ENCODE measurements at places on chromosomes 7 and 10.

DNA sequence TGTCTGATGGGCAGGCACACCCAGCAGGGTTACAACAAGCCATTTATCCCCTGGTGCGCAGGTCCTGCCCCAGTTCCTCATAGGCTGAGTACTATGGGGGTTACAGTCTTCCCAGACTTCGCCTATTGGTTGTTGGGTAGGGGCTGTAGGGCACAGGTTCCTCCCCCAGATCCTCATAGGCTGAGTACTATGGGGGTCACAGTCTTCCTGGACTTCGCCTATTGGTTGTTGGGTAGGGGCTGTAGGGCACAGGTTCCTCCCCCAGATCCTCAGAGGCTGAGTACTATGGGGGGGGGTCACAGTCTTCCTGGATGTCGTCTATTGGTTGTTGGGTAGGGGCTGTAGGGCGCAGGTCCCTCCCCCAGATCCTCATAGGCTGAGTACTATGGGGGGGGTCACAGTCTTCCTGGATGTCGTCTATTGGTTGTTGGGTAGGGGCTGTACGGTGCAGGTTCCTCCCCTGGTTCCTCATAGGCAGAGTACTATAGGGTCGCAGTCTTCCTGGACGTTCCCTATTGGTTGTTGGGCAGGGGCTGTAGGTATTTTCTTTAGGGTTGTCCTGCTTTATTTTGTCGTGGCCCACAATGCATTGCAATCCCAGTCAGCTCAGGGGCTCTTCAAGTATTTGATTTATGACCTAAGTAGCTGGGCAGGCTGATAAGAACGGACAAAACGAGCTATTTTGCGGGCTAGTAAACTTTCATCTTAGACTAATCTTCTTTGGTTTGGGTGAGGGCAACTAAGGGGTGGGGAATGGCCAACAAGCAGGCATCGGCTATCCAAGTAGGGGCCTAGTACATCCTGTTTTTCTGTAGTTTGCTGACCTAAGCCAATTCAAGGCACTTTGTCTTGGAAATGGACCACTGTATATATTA lies 3.4 kb downstream of the LRRC27 start:
- DNase-seq = no peak

DNA sequence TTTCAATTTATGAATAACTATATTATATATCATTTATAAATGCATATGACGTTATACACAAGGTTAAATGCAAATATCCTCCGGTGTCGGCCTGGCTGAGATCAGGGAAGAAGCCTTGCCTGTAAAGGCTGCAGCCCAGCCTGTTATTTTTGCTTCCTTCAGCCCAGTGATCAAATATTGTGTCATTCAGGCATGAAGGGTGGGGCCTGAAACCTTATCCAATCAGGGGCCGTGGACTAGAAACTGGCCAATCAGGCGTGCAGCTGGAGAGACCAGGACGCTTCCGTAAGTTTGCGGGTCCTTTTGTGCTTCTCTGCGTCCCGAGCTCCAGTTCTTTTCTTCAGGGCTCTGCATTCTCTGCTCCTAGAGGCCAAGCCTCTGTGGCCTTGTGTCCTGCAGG lies at the start of gene ZNF722:
Gene ZNF722 (plus strand): TSS at position 301 of the 400 bp plus-strand sequence. CDS start 113 bp downstream, outside the sequence.
- no peak for DNase-seq

DNA sequence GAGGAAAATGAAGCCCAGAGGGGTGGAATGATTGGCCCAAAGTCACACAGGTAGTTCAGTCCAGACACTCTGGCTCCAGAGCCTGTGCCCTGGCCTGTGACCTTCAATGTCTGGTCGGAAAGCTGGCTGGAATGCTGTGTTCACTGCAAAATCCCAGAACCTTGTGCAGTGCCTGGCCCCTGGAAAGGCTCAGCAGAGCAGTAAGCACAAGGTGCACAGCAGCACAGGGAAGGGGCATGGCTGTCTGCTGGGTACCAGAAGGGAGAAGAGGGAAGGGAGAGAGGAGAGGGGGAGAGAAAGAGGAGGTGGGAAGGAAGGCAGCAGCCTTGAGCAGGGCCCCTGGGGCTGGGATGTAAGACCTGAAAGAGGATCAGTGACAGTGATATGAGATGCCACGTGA lies 28.4 kb upstream of the C10orf71 start:
- no peak for DNase-seq

- no peak for DNase-seq
Observed at GRCh38 chr7:113175525-113176104, 57.3 kb upstream of the SMIM30 start.

DNA sequence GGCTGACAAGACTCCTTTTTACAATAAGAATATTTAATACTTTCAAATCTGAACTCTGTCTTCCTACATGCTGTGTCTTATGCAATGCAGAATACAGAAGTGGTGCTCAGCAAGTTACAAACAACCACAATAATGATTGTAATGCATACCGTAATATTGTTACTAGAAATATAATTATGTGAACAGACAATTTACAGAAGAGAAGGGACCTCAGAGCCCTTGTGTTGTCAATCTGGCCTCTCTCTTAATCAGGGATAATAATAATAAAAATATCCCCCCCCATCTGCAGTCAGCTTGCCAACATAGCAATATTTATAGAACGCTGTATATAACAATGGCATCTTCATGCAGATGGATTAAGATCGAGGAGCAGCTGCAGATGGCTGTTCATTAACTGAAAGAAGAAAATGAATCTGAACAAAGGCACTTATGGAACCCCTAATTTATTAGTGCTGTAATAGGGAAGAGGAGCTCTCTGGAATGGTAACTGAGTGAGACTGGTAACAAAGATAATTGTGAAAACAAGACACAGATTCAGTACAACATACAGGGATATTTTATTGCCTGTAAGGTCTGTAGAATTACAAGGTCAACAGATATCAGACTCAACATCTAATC lies 106.3 kb downstream of the TMEM26 start:
- no peak for DNase-seq

DNA sequence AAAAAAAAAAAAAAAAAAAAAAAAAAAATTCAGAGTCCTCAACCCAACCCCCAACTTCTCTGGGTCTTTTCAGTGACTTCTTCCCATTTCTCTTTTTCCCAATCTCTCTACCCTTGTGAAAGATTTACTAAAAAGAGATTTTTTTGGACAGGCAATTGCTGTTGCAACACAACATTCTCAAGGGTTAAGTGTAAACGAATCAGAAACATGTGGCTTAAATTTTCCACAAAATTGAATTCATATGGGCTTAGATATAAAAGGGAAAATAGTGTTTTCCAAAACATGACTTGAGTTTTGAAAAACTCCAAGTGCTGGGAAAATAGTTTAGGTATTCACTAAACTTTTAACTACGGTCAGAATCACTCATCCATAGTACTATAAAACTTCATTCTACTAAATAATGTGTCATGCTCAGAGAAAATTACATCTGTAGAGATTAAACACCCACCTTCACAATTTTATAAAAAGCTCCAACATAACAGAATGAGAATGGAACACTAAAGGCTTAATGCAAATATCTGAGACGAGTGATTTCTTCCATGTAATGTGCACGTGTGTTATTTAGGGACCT lies 643.1 kb downstream of the PARD3 start:
- DNase-seq = no peak

GRCh38 chr10:103736763-103737162 lies 118.6 kb downstream of the SH3PXD2A start:
- DNase-seq = peak; percentile 23

DNA sequence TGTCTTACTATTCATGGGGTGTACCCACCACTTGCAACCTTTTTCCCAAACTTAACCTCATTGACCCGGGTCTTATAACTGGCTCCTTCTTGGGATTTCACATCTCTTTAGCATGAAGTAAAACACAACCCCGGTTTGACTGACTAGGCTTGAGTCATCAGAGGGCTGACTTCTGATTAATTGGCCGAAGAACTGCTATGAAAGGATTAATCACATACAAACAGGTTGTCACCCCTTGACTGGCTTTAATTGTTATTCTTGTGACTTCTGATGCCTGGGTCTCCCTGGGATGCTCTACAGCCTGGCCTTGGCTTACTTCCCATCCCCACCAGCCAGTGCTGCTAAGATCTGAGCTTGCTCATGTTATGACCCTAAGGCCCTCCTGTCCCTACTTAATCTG lies 8.8 kb upstream of the CRPPA start:
- DNase-seq = no peak

- no peak for DNase-seq
Observed at GRCh38 chr7:44277851-44278250, 47.5 kb downstream of the CAMK2B start.

DNA sequence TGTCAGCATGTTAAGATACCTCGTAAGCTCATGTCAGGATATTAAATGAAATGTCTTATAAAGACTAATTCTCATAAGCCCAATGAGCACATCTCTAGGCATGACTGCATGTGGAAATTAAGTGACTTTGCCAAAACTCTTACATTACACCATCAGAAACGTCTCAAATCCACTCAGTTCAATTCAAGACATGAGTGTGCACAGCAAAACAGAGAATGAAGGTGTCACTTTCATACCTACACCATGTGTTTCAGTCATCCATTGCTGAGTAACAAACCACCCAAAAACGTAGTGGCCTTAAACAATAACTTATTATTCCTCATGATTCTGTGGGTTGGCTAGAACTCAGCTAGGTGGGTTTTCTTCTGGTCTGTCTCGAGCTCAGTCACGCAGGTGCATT lies 99.8 kb downstream of the ATE1 start:
- DNase-seq = no peak

GRCh38 chr10:48649349-48649944 lies 35.2 kb upstream of the WDFY4 start:
- no peak for DNase-seq

- no peak for DNase-seq
Observed at GRCh38 chr7:45082031-45082830, 6.5 kb downstream of the NACAD start.

DNA sequence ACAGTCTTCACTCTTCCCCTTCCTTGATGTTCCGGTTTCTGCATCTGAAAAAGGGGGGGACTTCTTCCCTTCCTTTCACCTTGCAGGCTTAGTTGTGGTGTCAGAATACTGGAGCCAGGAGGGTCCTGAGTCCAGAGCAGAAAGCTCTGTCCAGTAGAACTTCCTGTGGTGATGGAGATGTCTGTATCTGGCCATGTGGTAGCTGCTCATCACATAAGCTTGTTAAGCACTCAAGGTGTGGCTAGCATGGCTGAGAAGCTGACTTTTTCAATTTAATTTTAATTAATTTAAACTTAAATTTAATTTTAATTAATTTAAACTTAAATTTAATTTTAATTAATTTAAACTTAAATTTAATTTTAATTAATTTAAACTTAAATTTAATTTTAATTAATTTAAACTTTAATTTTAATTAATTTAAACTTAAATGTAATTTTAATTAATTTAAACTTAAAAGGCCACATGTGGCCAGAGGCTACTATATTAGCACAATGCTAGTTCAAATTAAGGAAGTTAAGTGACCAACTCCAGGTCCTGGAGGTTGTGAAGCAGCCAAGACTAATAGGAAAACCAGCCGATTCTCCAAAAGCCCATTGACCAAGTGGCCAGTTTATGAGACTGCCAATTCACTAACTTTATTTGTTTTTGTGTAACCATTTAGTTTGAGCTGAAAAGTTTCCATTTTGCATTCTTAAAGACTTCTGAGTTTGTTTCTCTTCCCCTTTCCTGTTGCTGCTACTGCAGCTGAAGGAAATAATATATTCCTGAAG lies 16.3 kb downstream of the MSRB2 start:
- no peak for DNase-seq

GRCh38 chr10:121291823-121292222 lies 306.4 kb downstream of the FGFR2 start:
- DNase-seq = no peak

- DNase-seq = no peak
Observed at GRCh38 chr7:141889321-141889720, 26.9 kb upstream of the OR9A4 start.

DNA sequence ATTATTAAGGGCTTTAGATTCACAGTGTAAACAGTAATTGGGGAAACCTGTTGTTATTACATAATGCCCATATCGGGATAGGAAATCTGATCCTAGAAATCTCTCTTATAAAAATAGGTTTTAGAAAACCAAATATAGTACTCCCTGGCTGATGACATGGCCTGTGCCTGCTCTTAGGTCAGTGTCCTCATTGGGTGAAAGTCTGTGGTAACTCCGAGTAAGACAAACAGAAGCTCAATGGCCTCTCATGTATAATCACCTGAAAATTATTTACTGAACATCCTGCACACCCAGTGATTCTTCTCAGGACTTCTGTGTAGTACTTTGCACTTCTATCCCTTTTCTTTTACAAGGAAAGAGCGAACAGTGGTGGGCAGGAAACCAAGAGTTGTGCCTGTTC lies 37.8 kb downstream of the SEM1 start:
- DNase-seq = no peak

- no peak for DNase-seq
Observed at GRCh38 chr10:129677377-129677927, 210.4 kb downstream of the MGMT start.

- no peak for DNase-seq
Observed at GRCh38 chr7:49060743-49061142, 136.4 kb downstream of the CDC14C start.

GRCh38 chr10:49463605-49464004 lies 67.7 kb upstream of the DRGX start:
- DNase-seq = no peak

DNA sequence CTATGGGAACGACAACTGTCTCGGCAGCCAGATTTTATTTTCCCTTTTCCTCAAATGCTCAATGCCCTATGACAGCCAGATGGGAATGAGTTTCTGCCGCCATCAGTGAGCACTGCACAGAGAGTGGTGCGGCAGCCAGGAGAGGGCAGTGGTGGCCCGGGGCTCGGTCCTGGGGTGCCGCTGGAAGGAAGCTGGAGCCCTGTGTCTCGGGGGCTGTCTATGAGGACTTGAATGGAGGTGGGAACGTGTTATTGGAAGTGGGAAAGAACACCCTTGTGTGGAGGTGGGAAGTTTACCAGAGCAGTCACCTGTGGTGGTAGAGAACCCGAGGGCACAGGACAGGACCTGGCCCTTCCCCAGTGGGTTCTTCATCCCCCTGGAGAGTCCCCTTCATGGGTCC lies 35.8 kb downstream of the JAKMIP3 start:
- DNase-seq = no peak

DNA sequence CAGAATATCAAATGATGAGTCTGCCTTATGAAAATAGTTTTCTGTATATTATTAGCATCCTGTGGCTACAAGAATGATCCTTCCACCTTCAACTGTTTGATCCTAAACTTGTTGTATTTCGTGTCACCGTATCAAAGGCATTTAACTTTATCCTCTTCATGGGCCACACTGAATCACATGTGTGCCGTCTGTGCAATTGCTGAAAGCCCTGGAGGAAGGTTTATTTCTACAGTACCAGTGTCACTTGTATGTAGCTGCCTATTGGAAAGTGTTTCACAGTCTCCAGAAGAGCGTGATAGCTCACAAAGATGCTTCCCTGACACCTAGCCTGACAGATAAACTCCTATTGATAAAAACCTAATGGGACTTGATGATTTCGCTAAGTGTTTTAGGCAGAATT lies 94.5 kb downstream of the ITGA8 start:
- DNase-seq = no peak

- DNase-seq = no peak
Observed at GRCh38 chr7:121011401-121011800, 22.9 kb downstream of the CPED1 start.

- DNase-seq = no peak
Observed at GRCh38 chr7:45189151-45189970, 31.8 kb downstream of the RAMP3 start.

Measured in SW 1271 (cell line).